NCI-H2171 treated with DMSO at 0.1 percent for 48 hours (cell line): ENCODE measurements at places on chromosomes 3 and 15.
A peak's percentile ranks its signal among the peaks of the same experiment; 100 is the strongest.

DNA sequence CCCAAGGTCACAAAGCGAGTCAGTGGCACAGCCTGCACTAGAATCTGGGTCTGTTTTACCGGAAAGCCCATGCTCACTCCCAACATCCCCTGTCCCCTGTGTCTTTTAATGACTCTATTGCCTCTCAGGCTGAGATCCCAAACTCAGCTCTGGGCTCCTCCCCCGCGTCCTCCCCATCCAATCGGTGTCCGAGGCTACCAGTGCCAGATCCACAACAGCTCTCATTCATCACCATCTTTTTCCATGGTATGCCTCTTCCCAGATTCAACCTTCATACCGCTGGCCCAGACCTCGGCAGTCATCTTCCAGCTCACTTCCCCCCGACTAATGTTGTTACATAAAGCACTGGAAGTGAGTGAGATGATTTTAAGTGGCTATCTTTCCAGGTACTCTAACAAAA, 16.1 kb upstream of the KY start:
- no peak for DNase-seq

DNA sequence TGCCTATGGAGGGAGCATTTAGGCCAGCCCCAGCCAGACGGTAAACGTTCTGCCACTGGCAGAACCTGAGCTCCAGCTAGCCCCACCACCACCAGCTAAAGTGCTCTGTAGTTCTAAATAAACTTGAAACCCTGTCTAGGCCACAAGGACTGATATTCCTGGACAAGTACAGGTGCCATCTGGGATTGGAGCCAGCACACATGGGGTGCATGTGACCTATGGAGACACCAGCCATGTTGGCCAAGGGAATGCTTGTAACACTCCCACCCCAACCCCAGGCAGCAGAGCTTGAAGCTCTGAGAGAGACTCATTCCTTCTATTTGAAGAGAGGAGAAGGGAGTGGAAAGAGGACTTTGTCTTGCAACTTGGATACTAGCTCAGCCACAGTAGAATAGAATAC, 284.5 kb upstream of the DCBLD2 start:
- DNase-seq, result no peak

GRCh38 chr3:32886296-32886695, 65.1 kb upstream of the CCR4 start:
- DNase-seq, result no peak

DNA sequence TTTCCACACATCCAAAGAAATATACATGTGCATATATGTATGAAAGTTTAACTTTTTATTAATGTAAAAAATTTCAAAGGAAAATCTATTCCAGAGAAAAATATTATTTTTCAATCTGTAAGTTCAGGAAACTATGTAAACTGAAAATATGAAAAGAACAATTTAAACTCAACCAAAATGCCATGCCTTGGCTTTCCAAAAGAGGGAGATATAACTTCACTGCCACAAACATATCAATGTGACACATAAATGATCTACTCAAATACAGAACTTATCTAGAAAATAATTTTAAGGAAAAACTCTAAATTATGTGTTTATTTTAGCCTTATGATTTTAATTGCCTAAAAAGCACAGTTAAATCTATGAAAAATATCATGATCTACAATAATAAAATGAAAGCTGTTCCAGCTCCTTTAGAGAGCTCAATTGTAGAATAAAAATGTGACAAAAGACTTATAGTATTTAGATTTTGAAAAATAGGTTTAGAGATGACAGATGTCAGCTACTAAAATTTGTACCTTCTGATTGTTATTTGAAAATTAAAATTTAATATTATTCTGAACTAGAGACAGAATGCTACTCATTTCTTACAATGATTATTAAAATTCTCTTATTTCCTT, 94.8 kb downstream of the GBE1 start:
- DNase-seq, result no peak

GRCh38 chr3:22612927-22613326, 590.2 kb upstream of the UBE2E2 start:
- no peak for DNase-seq

- DNase-seq, result peak; percentile 2
Observed at GRCh38 chr3:57078635-57079473, 18.4 kb downstream of the SPATA12 start.

DNA sequence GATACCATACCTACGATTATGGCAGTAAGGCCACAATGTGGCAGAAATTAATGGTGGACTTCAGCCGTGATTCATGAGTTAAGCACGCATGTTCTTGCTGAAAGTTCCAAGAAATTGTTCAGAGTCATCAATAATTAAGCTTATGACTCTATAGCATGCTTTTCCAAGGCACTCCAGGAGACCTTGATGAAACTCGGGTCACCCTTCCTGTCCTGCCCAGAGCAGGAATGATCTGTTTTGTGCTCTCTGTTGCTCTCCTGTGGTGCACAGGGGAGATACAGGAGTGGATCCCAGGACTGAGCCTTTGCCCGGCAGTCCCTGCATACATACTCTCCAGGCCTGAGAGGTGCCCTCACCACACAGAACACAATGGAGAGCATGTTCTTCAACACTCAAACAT, 141.6 kb upstream of the SLC2A2 start:
- DNase-seq, result no peak

- no peak for DNase-seq
Observed at GRCh38 chr3:69005071-69005790, 8.3 kb downstream of the EOGT start.

GRCh38 chr3:156443079-156443478, 111.8 kb downstream of the SSR3 start:
- no peak for DNase-seq

GRCh38 chr3:103657756-103658155, 1222.9 kb downstream of the ZPLD1 start:
- no peak for DNase-seq

GRCh38 chr15:79973456-79974195, 2.6 kb upstream of the BCL2A1 start:
- DNase-seq, result no peak

GRCh38 chr3:185680231-185680630, 94.1 kb downstream of the SENP2 start:
- no peak for DNase-seq

DNA sequence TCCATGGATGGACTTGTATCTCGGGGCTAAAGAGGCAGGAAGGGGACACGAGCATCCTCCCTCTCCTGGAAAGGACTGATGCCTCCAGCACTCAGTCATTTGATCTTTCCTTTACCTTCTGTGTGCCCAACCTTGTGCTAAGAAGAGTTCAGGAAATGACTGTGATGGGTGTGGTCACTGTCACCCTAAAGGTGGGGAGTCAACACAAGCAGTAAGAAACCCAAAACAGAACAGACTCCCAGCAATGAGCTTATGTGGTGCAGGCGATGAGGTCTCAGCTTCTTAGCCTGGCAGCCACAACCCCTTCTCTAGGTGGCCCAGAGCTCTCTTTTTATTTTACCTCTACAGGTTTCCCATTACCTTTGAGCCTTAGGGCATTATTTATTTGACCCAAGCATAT, 3.8 kb downstream of the MPI start:
- DNase-seq, result no peak

DNA sequence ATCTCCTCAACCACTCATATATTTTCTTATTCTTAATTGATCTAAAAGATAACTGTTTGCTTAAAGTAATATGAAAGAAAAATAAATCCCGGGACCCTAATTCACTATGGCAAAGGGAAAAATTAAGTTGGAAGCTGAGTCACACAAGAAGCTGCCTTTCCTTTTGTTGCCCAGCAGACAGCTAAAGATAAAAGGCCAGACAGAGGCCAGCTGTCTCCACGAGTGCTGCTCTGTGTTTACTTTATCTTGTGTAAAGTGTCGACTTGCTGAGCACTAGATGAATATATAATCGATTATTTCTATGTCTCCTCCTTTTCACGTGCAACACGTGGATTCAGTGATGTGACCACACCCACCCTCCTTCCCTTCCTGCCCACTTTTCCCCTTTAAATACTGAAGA, 52.8 kb upstream of the NSMCE3 start:
- no peak for DNase-seq

DNA sequence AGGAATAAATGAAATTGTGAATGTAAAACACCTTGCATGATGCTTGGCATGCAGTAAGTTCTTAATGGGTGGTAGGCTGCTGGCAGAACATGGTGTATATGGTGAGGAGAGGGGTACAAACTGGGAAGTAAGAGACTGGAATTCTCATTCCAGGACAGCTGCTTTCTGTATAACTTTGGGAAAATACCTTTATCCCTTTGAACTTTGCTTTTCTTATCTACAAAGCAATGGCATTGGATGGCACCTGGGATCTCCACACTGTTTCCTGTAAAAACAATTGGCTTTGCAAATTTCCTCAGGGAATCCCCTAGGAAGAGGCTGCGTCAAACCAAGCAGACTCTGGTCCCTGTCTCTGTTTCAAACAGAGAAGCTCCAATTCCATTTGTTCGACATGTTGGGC, 100.7 kb upstream of the SLC4A7 start:
- DNase-seq, result no peak

DNA sequence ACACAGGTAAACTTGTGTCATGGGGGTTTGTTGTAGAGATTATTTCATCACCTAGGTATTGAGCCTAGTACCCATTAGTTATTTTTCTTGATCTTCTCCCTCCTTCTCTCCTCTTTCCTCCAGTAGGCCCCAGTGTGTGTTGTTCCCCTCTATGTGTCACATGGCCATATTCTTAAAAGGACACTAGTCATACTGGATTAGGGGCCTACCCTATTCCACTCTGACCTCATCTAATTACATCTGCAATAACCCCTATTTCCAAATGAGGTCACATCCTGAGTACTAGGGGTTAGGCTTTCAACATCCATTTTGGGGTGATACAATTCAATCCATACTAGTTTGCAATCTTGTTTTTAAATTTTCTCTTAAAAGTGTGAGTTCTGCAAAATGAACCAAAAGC, 142.8 kb downstream of the IMPG2 start:
- no peak for DNase-seq

- peak; percentile 70 for DNase-seq
Observed at GRCh38 chr3:124281453-124282316, 289.8 kb upstream of the ROPN1 start.

GRCh38 chr15:35142578-35142977, 57.5 kb upstream of the NANOGP8 start:
- no peak for DNase-seq

GRCh38 chr3:141275032-141275422, 43.4 kb downstream of the PXYLP1 start:
- DNase-seq, result no peak

DNA sequence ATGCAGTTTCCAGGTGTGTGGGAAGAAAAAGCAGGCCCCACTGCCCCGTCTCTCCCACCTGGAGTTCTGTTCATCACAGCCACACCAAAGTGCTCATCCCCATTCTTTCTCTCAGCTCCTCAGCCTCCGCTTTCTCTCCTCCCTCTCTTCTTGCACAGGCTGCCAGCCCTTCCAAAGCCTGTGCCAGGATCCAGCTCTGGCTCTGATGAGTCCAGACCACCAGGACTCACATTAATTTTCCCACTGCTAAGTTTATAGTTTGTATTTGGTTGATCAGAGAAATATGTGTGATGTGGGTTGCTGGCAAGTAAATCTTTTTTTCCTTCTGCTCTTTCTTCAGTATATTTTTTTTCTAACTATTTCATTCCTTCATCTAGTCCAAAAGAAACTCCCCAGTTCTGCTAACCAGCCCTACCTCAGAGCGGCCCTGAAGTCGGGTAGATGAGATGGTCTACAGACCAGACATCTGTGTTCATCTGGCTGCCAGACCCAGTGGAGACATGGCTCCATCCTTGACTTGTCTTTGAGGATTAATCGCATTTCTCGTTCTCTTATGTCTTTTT, 49.8 kb downstream of the BOC start:
- DNase-seq, result no peak

DNA sequence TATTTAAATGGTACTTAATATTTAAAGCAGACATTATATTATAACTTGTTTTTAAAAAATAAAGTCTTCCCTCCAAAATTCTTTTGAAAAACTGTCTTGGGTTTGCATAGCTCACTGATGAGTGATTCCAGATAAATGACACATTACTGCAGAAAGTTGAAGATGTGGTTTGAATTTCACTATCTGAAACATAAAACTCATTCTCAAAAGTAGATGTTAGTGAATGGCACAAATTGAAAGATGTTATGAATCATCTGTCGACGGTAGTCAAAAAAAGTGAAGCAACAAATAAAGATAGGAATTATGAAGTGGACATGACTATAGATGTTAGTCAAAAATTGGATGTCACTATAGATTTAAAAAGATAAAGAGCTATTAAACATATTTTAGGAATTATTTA, 280.5 kb downstream of the GAP43 start:
- DNase-seq, result no peak

GRCh38 chr3:71117572-71118247, 465.8 kb downstream of the FOXP1 start:
- peak; percentile 67 for DNase-seq

GRCh38 chr3:45966371-45966791, 23.1 kb downstream of the CXCR6 start:
- no peak for DNase-seq

GRCh38 chr3:65371053-65371452, 667.7 kb downstream of the MAGI1 start:
- DNase-seq, result no peak

- DNase-seq, result no peak
Observed at GRCh38 chr15:70159001-70159712, 61.4 kb upstream of the TLE3 start.

GRCh38 chr15:67335534-67336222, 81.1 kb downstream of the IQCH start:
- DNase-seq, result no peak

GRCh38 chr15:34109797-34110663, 8.1 kb downstream of the PGBD4 start:
- DNase-seq, result peak; percentile 67

GRCh38 chr15:85479071-85479647, 98.8 kb downstream of the AKAP13 start:
- peak; percentile 94 for DNase-seq

DNA sequence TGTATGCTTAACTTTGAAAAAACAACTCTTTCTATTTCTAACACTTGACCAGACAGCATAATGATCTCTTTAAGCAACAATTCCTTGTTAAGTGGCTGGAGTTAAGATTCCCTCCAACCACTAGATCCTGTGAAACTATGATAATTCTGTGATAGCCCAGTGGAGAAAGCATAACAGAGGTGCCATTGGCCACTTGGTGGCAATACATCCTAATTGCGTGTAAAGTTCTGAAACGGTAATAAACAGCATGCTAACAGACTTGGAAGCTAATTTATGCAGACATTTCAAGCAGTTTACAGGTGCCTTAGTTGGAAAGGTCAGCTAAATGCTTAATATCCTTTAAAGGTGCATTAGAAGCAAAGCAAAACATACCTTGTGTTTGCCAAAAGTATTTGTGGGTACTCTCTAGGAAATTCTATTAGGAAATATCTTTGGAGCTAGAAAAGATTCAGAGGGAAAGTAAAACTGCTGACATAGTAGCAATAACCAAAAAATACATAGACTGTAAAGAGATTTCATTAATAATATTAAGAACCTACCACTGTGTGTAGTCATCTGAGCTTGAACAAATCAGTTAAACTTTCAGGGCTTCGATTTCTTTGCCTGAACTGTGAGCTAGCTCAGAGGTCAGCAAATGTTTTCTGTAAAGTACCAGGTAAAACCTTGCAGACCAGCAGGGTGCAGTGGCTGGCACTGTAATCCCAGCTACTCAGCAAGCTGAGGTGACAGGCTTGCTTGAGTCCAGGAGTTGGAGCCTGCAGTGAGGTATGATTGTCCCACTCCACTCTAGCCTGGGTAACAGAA, 19.0 kb upstream of the CSTA start:
- no peak for DNase-seq
